Suprapubic skin (tissue), 4 donors: ENCODE measurements at places on chromosomes 7 and 10. TPM values are rescaled to one million over a fixed set of nuclear protein-coding genes. Genes with fewer than 3 reads are reported as not detected.

PIP gene
- 592 TPM for total RNA-seq

OPALIN gene
- total RNA-seq, result not detected

ZNF398 gene
- total RNA-seq, result 25.7 TPM

KLLN gene
- not detected for total RNA-seq

CALML3 gene
- total RNA-seq, result 87.1 TPM

GRID1 gene
- 3.1 TPM for total RNA-seq

COL26A1 gene
- total RNA-seq, result 1.1 TPM

TMEM178B gene
- 0.56 TPM for total RNA-seq
